ENCODE measurements at places on chromosomes 7 and 10. TPM values are rescaled to one million over a fixed set of nuclear protein-coding genes. Genes with fewer than 3 reads are reported as not detected.

GRCh38 chr10:72893136-72893798 is at the start of gene OIT3:
Gene OIT3, plus strand, starts transcription at chr10:72893739. Its CDS starts 60 bp downstream, at chr10:72893799.
- no peak for DNase-seq

- DNase-seq: no peak
Measured at GRCh38 chr10:113648478-113648877, 15.4 kb downstream of the NRAP start.

GRCh38 chr10:29689001-29689400 is 54.2 kb upstream of the SVIL start:
- peak; percentile 20 for DNase-seq

GRCh38 chr7:36781011-36781738 is 56.9 kb upstream of the AOAH start:
- DNase-seq: no peak

DNA sequence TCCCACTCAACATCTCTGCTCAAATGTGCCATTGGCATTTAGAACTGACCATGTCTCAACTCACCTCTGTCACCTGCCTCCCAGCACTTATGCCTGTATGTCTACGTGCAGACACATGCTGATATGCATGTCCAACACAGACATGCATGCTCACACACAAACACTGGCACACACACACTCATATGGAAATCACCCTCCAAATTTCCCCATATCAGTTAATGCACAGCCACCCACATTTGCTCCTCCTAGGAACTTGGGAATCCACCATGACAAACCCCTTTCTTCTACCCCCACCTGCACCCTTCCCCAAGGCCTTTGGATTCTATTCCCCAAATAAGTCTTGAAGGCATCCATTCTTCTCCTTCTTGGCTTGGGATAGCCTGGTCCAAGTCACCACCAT is 4.4 kb downstream of the FAM170B start:
- DNase-seq: no peak

GRCh38 chr10:37681617-37681999 is 175.8 kb downstream of the ZNF248 start:
- no peak for DNase-seq

GRCh38 chr7:73647725-73648592 is 19.7 kb upstream of the VPS37D start:
- DNase-seq: no peak

DNA sequence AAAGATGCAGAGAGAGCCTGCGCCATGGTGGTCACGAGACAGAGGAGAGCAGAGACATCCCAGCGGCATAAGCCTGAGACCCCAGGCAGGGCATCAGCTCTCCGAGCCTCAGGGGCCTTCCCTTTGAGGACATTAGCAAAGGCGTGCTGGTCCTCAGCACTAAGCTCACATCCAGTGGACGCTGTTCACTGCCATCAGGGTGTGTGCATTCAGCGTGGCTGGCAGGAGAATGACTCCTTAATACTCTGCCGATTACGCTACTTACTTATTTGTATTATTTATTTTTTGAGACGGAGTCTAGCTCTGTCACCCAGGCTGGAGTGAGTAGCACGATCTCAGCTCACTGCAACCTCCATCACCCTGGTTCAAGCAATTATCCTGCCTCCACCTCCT is 290.2 kb downstream of the KLF6 start:
- no peak for DNase-seq

DNA sequence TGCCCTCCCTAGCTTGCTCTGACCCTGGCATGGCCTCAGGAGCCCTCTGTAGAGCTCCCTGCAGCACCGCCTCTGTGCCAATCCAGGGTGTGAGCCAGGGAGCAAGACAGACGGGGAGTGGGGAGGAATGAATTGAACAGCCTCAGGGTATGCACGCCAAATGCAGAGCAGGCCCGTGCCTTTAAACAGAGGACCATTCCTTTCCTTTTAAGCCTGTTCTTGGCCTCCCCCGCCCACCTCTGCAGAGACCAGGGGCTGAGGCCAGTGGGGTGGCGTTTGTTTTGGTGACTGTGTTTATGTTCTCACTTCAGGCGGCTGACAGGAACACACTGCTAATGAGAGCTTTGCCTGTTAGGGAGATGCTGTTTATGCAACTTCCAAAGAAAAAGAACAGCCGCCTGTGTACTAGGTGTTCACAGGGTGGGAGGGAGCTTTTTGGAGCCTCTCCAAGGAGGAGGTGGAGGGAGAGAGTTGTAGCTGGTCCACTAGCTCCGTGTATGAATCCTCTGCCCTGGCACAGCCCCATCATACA is 528.1 kb upstream of the DPP6 start:
- DNase-seq: no peak

GRCh38 chr10:119425881-119426170 is 116.7 kb downstream of the RGS10 start:
- DNase-seq: no peak

DNA sequence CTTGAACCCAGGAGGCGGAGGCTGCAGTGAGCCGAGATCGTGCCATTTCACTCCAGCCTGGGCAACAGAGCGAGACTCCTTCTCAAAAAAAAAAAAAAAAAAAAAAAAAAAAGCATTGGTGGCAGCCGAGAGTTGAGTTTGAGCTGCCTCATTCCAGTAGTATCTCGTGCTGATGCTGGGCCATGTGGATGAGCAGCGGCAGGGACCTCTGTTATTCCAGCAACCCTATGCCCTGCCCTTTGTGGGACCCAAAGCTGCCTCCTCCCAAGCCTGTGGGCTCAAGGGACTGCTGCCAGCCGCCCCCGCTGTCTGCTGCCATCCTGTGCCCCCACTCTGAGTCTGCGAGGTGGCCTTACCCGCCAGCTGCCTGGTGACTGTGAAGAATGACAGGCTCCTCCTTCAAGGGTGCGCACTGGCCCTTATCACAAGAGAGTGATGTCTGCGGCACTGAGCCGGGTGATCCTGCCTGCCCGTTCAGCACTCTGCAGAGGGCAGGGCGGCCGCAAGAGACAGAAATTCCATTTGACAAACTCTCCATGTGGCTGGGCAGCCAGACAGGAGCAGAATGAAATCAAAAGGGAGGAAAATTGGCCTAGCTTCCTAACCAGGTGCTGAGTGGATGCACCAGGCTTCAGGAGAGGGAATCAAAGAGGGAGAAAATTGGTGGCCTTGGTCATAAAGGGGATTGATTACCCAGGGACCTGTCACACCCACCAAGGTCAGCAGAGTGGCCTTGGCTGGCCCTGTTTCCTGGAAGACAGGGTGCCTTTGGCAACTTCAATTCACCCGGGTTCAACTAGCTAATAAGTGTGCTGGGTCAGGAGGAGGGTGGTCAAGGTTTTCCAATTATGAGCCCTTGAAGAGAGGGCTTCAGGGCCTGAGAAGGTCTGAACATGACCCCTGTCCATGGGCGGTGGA is 65.3 kb upstream of the ZMIZ1 start:
- no peak for DNase-seq

IFIT1 gene
- total RNA-seq: 123 TPM

EPO gene
- total RNA-seq: not detected

ZNF804B gene
- 0.17 TPM for total RNA-seq

CDHR1 gene
- 0.29 TPM for total RNA-seq

ANKRD61 gene
- total RNA-seq: 1.3 TPM

All from H4 (cell line).